ENCODE measurements at places on chromosomes 4 and X. TPM values are rescaled to one million over a fixed set of nuclear protein-coding genes. Genes with fewer than 3 reads are reported as not detected.

DNA sequence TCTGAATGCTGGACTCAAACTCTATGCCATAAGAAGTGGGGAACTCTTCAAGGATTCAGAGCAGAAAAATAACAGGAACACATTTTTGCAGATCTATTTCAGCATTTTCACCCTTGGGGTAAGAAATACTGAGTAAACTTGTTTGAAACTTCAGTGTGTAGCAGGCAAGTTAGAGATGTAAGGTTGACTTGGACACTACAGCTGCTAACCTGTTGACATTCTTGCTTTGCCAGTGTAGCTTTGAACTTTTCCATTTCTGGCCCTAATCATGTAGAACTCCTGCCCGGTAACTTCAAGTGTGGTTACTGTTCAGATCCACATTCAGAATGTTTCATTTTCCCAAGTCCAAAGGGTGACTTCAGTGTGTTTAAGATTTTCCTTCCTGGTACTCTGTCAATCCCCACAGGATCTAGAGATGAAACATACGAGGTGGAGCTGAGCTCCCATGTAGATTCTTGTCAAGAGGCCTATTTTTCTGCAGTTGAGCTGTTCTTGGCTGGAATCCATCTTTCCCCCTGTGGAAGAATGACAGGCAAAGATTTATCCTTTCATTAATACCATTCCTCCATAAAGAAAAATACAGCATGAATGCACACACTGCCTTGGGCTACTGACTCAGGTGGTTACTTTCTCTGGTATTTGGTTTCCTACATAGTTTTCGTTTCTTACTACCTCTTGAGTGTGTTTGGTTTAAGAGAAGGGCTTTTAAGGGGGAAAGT is 34.1 kb downstream of the FHDC1 start:
- no peak overlapping the region for H3K27ac ChIP-seq
- H3K4me1 ChIP-seq, result no peaks in the 10 kb centered on the region
- no peak for DNase-seq
- H3K4me3 ChIP-seq, result no peak overlapping the region

DNA sequence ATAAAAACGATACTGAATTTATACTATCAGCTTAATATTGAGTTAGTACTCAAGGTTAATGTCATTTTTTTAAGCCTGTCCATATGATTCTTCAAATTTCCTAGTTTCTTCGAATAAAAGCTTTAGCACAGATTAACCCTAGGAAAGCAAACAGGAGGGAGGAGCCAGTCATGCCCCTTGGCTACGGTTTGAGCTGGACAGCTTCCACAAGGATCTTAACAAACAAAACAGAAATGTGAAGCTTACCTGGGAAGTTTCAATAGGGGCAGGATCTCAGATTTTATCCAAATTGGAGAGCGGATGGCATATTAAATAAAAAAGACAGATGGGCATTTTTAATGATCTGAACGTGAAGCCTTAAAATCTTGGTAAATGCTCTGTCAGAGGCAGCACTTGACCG is 2.3 kb downstream of the NWD2 start:
- H3K36me3 ChIP-seq, result no peaks in the 10 kb centered on the region
- H3K4me1 ChIP-seq, result no peaks in the 10 kb centered on the region
- H3K27me3 ChIP-seq, result peaks cover 11% of the 10 kb centered on the region
- H3K27ac ChIP-seq, result no peak overlapping the region
- DNase-seq, result no peak
- no peak overlapping the region for H3K4me3 ChIP-seq

- H3K27me3 ChIP-seq, result no peaks in the 10 kb centered on the region
- DNase-seq, result no peak
- H3K27ac ChIP-seq, result no peak overlapping the region
- no peaks in the 10 kb centered on the region for H3K36me3 ChIP-seq
- no peaks in the 10 kb centered on the region for H3K4me1 ChIP-seq
Measured at GRCh38 chrX:53239474-53239873, 14.5 kb upstream of the KDM5C start.

DNA sequence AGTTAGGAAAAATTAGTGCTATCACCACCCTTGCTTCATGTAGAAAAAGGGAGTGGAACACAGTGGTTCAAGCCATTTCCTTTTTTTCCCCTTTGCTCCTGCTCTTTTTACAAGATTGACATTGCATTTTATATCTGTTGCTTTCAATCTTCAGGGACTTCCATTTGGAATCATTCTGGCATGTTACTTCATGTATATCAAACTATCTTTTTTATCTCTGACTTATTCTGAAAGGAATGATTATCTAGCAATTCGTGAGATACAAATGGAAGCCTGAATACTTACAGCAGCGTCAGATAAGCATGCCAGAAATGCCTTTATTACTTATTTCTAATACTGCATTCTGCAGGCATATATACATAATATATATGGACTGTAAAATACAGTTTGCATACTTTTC is 20.4 kb downstream of the ADGRL3 start:
- no peaks in the 10 kb centered on the region for H3K36me3 ChIP-seq
- H3K27me3 ChIP-seq, result no peaks in the 10 kb centered on the region
- H3K27ac ChIP-seq, result no peak overlapping the region
- H3K4me1 ChIP-seq, result no peaks in the 10 kb centered on the region

Gene WAS
- total RNA-seq, result 102 TPM

Gene ADH1C
- not detected for total RNA-seq

GRCh38 chrX:19602866-19603622 is 87.7 kb upstream of the MAP3K15 start:
- H3K27ac ChIP-seq, result no peak overlapping the region
- no peak overlapping the region for H3K4me3 ChIP-seq
- no peaks in the 10 kb centered on the region for H3K36me3 ChIP-seq
- DNase-seq, result no peak
- H3K4me1 ChIP-seq, result no peaks in the 10 kb centered on the region

GRCh38 chrX:9681422-9681821 is 84.2 kb downstream of the GPR143 start:
- peaks cover 18% of the 10 kb centered on the region for H3K4me1 ChIP-seq
- H3K36me3 ChIP-seq, result peaks cover 9% of the 10 kb centered on the region
- no peak overlapping the region for H3K27ac ChIP-seq

Gene ERAS
- total RNA-seq, result not detected

- DNase-seq, result no peak
- H3K4me3 ChIP-seq, result no peak overlapping the region
- no peak overlapping the region for H3K27ac ChIP-seq
- no peaks in the 10 kb centered on the region for H3K27me3 ChIP-seq
Measured at GRCh38 chrX:10103023-10103422, 53.8 kb upstream of the CLCN4 start.

- H3K27me3 ChIP-seq, result no peaks in the 10 kb centered on the region
- H3K36me3 ChIP-seq, result no peaks in the 10 kb centered on the region
- no peak overlapping the region for H3K4me3 ChIP-seq
- DNase-seq, result no peak
Measured at GRCh38 chr4:174358829-174359228, 75.1 kb downstream of the CEP44 start.

Gene UNC5C
- total RNA-seq, result not detected

Gene MTMR8
- total RNA-seq, result 11.8 TPM

GRCh38 chr4:184845367-184846021 is 19.7 kb upstream of the ACSL1 start:
- H3K27me3 ChIP-seq, result no peaks in the 10 kb centered on the region
- peaks cover 7% of the 10 kb centered on the region for H3K4me1 ChIP-seq
- H3K36me3 ChIP-seq, result no peaks in the 10 kb centered on the region
- no peak overlapping the region for H3K4me3 ChIP-seq
- no peak overlapping the region for H3K27ac ChIP-seq

GRCh38 chr4:946103-946450 is 13.8 kb downstream of the TMEM175 start:
- H3K36me3 ChIP-seq, result peaks cover 10% of the 10 kb centered on the region
- peaks cover 18% of the 10 kb centered on the region for H3K4me1 ChIP-seq
- no peaks in the 10 kb centered on the region for H3K27me3 ChIP-seq
- no peak overlapping the region for H3K27ac ChIP-seq

Gene BMPR1B
- total RNA-seq, result not detected
